ENCODE measurements at places on chromosomes 3 and 15.

GRCh38 chr3:135918600-135918999, 46.9 kb upstream of the PPP2R3A start:
- peak; percentile 38 for DNase-seq

- peak; percentile 44 for DNase-seq
These were observed 272.2 kb upstream of the CHRNA7 start for GRCh38 chr15:31758126-31758525.

- DNase-seq, result no peak
These were observed 26.6 kb upstream of the SMAD6 start for GRCh38 chr15:66675446-66675845.

DNA sequence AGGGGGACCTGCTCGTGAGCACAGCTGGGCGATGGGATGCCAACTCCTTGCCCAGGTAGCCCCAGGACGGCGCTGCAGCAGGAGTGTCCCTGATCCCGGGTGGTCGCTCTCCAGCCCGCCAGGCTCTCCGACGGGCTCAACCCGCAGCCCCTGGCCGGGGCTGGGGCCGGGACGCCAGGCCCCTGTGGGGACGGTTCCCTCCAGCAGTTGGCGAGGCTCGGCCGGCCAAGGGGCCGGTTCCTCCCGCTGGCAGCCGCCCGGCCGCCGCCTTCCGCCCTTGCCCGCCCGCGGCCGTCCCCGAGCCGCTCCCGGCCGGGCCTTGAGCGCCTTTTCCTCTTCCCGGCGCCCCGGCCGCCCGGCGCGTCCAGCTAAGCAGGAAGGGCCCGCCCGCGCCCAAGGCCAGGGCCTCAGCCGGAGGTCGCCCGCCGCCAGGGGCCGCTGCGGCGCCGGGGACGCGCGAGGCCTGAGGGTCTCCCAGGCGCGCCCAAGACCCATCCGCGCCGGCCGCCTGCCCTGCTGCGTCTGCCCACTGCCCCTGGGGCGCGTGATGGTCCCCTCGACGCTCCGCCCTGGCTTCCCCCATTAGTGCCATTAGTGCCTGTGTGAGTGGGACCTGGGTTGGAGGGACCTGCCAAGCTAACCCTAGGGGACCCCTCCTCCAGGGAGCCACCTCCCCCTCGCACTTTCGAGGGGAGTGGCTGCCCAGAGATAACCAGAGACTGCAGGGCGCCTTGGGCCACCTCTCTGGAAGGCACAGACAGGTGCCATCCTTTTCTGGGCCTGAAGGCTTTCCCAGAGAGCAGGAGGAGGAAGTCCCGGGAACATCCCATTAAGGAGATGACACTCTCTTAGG, 106.4 kb downstream of the FBLN2 start:
- peak; percentile 52 for DNase-seq

DNA sequence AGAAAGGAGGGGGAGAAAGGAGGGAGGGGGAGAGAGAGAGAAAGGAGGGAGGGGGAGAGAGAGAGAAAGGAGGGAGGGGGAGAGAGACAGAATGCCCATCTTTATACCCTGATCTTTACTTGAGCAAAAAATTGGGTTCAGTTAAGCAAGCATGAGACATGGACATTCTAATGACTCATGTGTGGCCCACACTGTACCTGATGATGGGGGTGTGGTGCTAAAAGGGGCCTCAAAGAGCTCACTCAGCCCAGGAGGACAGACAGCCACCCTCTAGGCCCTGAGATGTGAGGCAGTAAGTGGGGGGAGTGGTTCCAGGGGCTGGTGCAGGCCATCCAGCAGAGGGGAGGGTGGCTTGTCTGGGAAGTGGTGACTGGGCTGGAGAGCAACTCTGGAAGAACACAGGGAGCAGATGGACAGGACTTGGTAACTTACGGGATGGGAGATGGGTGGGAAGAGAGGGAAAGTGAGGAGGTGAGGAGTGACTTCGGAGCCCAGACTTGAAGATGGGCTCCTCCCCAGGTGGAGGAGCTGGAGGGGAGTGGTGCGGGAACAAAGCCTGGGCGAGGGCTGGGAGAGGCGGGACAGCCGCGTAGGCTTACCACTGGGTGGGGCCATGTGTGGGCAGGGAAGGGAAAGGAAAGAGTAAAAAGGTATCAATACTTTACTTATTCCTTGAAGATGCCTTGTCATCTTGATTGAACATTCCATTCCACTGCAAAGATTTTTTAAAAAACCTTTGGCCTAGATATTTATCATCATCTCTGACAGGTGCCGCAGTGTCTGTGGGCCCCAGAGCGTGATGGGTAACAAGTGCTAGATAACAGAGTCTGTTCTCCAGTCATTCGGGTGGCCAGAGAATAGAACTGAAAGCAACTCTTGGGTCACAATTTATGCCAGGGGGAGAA, 32.3 kb downstream of the TSPAN3 start:
- DNase-seq, result no peak

- no peak for DNase-seq
These were observed 52.6 kb downstream of the LRRC28 start for GRCh38 chr15:99303907-99304306.

GRCh38 chr3:71554649-71555048, 28.9 kb downstream of the FOXP1 start:
- no peak for DNase-seq

DNA sequence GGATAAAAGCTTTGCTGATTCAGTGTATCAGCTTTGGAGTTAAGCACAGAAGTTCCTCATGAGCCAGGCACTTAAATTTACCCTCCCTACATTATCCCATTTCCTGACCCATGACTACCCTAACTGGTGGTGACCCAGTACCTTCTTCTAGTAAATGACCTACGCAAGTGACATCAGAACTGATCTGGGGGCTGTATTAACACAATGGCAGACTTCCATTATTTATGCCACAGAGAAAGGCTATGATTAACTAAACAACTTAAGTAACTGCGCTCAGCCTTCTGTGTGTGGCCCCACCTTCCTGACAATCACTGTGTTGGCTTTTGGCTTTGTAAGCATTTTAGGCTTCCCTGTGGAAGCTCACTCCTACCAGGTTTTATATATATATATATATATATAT, 1.9 kb downstream of the MB21D2 start:
- DNase-seq, result no peak

DNA sequence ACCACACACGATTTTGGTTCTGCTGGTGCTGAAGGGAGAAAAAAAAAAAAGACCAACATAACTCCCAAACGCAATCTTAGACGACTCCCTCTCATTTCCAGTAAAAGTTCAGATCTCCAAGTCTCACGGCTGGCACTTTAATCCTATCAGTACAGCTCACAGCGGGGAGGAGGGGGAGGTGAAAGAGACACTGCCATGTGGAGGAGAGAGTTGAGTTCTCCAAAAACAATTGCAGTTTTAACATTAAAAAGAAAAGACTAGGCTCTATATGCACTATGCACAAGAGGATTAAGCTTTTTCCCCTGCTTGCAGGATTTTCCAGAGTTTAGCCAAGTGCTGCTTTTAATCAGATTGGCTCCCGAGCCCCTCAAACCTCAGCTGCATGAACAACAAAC, 16.8 kb downstream of the BMF start:
- no peak for DNase-seq

DNA sequence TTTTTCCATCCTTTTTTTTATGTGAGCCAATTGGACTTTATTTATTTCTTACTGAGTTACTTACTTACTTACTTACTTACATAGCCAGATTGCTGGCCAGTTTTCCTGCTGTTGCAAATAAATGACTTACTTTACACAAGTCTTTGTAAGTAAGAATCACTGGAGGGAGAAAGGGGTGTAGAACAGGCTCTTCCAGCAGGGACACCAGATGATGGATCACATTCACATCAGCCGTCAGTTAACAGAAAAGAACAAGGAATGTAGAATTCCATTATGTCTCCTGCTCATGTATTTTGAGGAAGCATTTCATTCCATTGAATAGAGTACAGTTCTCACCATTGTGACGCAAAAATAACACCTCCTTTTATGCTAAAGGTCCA, 188.6 kb downstream of the FNDC3B start:
- DNase-seq, result no peak

DNA sequence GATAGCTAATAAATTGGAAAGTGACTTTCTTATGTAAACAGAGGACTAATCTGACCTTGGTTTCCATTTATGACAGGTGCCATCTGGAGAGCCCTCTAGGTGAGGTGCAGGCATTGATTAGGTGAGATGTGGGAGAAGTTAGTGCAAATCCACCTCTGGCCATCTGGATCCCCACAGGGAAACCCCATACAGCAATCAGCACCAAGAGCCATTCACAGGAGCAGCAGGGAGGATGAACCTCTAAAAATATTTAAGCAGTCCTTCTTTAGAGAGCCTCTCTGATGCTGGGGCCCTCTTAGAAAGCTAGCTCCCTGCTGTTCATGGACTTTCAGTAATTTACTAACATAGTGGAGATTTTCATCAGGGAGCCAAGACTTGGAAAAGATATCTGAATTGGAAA, 69.3 kb downstream of the CLSTN2 start:
- DNase-seq, result no peak

GRCh38 chr3:127193775-127194174, 844 bp downstream of the PRR23E start:
- no peak for DNase-seq

DNA sequence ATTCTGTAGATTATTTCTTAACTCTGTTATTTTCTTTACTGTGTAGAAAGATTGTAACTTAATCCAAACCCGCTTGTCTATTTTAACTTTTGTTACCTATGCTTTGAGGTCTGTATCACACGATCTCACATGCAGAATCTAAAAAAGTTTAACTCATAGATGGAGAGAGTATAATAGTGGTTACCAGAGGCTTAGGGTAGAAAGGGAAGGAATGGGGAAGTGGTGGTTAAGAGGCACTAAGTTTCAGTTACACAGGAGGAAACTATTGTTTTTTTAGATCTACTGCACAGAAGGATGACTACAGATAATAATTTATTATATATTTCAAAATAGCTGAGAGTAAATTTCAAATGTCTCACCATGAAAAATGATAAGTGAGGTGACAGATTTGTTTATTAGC, 515.2 kb downstream of the RSL24D1 start:
- DNase-seq, result no peak

DNA sequence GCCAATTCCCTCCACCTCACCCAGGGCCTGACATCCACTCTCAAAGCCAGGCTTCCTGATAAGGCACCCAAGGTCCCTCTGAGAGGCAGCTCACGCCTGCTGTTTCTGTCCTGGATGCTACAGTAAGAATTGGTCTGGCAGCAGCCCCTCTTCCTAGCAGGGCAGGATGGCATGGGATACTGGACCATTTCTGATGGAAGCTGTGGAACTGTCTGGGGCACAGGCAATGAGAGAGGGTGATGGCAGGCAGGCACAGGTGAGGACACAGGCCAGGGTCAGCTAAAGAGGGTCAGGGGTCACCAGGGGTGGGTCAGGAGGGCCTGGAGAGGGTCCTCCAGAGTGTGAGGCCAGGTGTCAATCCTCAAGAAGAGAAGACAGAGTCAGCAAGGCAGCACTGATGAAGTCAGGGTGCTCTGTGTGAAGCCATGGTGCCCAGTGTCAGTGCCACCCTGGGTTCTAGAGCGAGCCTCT, 41.9 kb upstream of the SLC41A3 start:
- DNase-seq, result no peak

- no peak for DNase-seq
These were observed 26.6 kb downstream of the DCP1A start for GRCh38 chr3:53320697-53321096.

- DNase-seq, result no peak
These were observed 13.2 kb upstream of the GPR160 start for GRCh38 chr3:170024581-170024980.

DNA sequence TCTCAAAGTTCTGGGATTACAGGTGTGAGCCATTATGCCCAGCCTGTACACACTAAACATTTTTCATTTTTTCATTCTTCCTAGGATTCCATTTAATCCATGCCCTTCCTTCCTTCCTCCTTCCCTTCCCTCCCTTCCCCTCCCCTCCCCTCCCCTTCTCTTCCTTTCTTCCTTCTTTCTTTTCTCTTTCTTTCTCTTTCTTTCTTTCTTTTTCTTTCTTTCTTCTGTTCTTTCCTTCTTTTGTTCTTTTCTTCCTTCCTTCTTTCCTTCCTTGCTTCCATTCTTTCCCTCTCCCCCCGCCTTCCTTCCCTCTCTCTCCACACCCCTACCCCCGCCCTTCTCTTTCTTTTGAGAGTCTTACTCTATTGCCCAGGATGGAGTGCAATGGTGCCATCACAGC, 40.9 kb upstream of the ATP13A3 start:
- DNase-seq, result no peak

DNA sequence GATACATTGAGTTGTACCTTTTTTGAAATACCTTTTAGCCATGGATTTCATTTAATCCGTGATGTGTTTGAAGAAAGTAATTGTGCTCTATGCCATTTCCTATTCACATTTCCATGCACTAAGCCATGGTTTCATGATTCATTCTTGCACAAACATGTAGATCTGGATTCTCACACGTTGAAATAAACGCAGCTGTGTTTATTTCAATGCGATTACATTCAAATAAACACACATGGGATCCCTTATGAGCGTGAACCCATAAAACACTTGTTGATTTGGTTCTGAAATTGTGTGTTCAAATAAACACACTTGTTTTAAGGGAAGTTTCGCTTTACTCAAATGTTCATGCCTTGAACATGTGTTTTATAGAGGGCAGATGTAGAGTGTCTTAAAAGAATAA, 39.2 kb downstream of the BBX start:
- no peak for DNase-seq

DNA sequence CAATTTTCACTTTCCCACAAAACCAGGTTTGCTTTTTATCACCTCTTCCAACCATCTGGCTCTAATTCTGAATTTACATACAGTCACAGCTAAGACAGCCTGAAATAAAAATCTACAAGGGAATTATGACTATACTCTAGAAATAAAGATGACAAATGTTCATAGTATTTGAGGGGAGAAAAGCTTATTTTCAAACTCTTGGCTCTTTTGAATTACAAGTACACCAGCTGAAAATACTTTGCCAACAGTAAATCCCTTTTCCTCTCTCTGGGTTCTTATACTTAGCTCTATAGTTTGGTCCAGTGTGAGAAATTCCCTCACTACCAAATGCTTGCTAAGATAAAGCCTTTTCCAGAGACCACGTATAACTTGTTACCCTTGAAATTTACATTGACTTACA, 1037.9 kb downstream of the ROBO1 start:
- no peak for DNase-seq

GRCh38 chr3:155385896-155386625, 92.6 kb upstream of the STRIT1 start:
- no peak for DNase-seq

DNA sequence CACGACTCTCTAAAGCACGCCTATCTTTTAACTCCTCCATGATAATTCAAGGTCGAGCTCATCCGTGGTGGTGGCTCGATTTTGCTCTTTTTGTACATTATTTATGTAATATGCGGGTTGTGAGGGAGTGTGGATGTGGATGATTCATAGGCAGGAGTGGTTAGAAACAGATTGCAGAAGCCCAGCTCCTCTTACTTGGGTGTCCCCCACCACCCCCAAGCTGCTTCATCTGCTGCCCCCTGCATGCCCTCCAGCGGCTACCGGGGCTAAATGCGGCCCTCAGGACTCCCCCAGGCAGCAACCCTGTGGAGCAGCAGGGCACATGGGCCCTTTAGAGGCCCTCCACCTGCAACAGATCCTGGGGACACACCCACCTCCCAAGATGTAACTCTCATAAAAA, 111.5 kb upstream of the SELENOK start:
- DNase-seq, result no peak

GRCh38 chr15:85723960-85724945, 70.5 kb downstream of the KLHL25 start:
- no peak for DNase-seq
